ENCODE measurements at places on chromosomes 16 and 17.

GRCh38 chr17:48392857-48393256 lies 37.2 kb downstream of the SKAP1 start:
- no peak for ATAC-seq

GRCh38 chr16:49969091-49970030 lies 55.7 kb upstream of the CNEP1R1 start:
- no peak for ATAC-seq

GRCh38 chr17:34537445-34537844 lies 41.9 kb upstream of the TMEM132E start:
- ATAC-seq: no peak

GRCh38 chr16:86307514-86307903 lies 202.8 kb upstream of the FOXF1 start:
- ATAC-seq: no peak

DNA sequence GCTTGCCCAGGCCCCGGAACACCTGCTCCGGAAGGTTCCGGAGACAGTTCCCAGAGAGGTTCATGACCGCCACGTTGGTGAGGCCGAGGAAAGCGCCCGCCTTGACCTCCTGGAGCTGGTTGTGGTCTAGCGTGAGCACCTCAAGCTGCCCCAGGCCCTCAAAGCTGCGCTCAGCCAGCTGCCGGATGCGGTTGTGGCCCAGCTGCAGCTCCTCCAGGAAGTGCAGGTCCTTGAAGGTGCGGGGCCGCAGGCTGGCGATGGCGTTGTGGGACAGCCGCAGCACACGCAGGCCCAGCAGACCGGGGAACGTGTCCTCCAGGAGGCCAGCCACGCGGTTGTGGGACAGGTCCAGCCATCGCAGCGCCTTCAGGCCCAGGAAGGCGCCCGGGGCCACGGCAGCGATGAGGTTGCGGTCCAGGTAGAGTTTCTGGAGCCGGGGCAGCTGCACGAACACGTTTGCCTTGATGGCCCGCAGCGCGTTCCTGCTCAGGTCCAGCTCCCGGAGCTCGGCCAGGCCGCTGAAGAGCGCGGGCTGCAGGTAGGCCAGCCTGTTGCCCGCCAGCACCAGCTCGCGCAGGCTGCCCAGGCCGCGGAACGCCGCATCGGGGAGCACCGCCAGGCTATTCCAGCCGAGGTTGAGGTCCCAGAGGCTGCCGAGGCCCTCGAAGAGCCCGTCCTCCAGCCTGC lies 2.1 kb downstream of the IGFALS start:
- no peak for ATAC-seq

- no peak for ATAC-seq
These were observed 33.0 kb upstream of the TMC5 start for GRCh38 chr16:19384656-19385055.

- ATAC-seq: no peak
These were observed 5.4 kb upstream of the CRYBA1 start for GRCh38 chr17:29240968-29241963.

GRCh38 chr17:9557161-9557755 lies 18.4 kb downstream of the STX8 start:
- ATAC-seq: no peak

DNA sequence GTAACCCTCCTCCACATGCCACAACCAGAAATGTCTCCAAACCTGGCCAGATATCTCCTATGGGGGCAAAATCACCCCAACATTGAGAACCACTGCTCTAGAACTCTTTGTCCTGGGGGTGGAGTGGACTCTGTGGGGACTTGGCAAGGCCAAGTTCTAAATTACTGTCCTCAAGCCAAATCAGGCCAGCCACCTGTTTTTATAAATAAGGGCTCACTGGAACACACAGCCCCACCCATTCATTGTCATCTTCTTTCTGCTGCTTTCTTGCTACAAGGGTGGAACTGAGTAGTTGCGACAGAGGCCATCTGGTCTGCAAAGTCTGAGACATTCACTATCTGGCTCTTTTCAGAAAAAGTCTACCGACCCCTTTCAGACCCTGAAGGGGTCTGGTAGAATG lies 26.8 kb upstream of the TMEM220 start:
- ATAC-seq: no peak

GRCh38 chr17:20008242-20009051 lies 712 bp upstream of the SPECC1 start:
- peak; percentile 55 for ATAC-seq

- ATAC-seq: no peak
These were observed 136.7 kb upstream of the NUDT7 start for GRCh38 chr16:77585379-77586251.

DNA sequence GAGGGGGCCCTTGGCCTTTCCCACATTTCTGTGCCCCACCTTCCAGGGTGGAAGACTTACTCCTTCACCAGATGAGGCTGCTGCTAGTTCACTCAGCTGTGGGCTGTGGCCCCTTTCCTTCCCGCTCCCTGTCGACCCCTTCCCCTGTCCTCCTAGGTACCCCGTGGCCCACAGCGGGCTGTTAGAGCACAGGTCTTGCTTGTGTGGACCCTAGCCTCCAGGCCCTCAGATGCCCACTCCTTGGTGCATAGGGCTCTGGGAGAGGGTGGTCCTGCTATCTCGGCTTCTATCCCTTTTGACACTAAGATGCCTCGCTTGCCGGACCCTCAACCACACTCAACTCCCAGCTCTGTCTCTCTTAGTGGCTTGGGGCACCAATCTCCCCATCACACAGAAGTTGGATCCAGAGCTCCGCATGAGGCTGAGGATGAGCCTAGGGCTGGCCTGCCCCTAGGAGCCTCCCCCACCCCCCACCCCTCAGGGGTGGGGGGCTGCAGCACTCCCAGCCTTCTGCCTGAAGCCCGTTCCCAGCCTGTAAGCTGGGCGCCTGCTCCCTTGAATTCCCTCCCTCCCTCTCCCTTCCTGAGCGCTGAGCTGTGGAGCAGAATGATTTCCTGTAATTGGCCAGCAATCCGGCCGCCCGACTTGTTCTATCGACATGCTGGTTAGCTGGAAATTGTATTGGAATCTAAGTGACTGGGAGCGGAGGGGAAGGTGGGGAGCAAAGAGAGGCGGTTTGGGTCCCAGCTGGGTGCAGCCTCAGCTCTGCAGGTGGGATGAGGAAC lies 30.9 kb downstream of the DCAKD start:
- ATAC-seq: no peak

- ATAC-seq: no peak
These were observed 23.2 kb upstream of the C16orf74 start for GRCh38 chr16:85774136-85774535.

DNA sequence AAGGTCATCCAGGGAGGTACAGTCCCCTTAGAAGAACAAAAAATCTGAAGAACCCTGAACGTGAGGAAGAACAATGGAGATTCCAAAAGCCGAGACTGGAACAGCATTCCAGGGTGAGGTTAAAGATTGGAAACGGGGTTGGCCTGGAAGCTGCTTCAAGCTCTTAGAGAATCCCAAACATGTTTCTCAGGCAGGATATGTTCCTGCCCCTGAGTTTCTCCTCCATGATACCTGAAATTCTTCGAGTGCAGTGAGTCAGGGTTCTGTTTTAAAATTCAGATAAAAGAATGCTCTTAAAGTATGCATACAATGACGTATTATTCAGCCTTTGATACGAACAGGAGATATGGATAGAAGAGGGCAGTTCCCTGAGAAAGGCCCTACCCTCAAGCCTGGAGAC lies 293.1 kb downstream of the HS3ST3B1 start:
- no peak for ATAC-seq

DNA sequence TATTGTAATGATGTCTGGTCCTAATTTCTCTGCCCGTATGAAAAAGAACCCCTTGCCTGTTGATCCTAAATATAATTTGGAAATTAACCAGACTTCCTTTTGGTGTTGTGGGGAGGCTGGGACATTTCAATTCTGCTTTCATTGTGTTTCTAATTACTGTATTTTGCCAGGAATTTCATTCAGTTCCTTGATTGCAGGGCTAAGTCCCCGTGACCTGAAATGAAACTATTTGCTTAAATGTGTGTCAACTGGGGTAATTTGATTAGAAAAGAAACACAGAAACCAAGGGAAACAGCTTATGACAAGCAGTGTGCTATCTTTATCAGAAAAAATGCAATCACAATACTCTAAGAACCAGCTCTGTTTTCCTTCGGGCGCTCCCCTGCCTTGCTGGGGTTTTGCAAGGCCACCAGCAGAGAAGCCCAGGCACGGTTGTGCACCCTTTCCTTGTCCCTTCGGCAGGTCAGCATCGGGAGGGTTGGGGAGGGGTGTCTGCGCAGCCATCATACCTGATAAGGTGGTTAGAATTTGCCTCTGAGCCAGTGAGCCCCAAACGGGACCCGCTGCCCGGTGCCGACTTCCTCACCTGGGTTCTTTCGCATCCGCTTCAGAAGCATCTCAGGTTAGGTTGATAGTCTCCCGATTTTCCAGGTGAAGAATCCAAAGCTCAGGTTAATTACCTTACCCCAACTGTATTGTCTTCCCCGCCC lies 19.4 kb downstream of the KLHL36 start:
- no peak for ATAC-seq

DNA sequence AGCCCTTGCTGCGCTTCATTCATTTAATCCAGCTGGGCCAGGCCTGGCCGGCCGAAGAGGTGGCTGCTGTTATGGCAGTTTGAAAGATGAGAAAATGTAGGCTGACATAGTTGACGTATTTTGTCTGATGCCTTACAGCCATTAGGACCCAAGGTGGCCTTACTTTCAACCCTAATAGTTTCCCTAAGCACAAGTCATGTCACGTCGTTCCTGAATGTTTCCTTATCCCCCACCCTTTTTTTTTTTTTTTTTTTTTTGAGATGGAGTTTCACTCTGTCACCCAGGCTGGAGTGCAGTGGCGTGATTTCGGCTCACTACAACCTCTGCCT lies 307 bp upstream of the GOT2 start:
- ATAC-seq: no peak

DNA sequence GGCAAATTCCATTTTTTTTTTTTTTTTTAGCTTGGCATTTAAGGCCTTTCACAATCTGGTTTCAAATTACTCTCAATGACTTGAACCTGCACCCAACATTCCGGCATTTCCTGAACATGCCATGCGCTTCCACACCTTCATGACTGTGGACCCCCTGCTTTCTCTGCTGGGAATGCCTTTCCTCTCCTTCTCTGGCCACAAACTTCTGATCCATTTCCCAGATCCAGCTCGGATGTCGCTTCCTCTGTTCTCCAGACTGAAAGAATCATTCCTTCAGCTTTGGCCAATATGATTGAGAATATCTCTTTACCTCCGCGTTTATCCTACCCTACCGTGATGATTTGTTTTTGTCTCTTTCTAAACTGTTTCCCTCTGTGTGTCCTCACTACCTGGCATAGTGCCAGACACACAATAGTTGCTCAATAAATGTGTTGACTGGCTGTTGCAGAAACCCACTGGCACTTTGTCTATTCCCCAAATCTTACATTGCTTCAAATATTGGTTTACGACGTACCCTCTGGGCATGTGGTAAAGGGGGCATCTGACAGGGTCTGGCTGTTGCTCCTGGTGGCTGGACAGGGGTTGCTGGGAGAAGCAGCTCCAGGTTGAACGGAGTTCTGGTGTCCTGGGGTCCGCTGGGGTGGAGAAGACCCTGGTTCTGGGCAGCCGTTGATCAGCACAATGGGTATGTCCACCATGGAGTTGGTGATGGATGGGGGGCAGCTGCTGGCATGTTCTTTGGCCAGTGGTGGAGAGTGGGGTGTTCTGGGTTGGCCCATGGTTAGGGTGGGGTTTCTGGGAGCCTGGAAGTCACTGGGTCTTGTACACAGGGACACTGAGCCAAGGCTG lies 14.7 kb downstream of the TNS4 start:
- no peak for ATAC-seq

DNA sequence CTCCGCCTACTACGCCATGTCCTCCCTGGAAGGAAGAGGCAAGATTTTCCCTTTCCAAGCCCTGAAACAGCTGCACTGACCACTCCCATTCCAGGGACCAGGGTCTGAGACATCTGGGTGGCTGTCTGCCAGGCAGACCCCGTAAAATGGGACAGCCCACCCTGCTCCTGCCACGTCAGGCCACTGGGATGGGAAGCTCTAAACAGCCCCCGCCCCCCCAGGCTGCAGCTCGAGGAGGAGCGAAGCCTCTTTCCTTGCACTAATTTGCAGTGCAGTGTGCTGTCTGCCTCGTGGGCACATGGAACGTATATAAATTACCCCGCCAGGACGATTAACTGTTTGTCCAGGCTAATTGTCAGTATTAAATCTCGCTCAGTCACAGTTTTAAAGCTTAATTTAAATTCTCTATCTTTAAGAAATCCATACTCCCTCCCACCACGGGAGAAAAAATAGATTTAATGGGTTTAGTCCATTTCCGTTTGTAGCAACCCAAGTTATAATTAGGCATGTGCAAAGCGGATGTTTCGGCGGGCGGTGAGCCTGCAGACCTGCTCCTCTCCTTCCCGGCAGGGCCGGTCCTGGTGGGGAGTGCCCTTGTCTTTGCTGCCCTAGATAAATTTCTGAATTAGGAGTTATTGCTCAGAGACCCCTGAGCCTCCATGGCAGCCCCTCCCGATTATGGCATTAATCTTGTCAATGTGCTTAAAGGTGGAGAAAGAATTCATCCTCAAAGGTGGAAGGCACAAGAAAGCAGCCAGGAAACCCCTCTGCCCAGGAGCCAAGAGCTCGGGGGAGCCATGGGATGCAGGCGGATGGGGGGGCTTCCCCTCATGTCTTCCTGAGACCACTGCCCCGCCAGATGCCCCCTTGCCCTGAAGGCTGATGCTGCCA lies 268.0 kb upstream of the TNRC6C start:
- no peak for ATAC-seq

DNA sequence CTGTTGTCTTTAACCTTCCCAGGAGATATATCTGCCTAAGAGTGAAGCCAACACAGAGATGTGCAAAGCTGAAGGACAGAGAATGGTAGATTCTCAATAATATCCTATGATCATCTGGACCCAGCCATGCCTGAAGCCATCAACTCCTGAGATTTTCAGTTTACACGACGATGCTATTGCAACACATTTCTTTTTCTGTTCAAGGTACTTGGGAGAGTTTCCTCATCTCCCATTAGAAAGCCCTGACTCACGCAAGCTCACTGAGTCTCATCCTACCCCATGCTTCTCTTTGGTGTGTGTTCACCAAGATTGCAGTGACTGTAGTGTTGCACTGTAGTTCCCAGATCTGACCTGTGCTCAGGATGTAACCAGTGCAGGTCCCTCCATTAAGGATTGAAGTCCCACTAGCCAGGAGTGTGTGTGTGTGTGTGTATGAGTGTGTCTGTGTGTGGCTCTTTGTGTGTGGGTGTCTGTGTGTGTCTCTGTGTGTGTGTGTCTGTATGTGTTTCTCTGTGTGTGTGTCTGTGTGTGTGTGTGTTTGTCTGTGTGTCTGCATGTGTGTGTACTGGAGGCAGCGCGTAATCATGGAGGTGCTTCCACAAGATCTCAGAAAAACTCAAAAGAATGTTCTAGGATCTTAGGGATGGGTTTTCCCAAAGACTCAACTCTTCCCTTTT lies 15.5 kb downstream of the CES1 start:
- ATAC-seq: no peak

DNA sequence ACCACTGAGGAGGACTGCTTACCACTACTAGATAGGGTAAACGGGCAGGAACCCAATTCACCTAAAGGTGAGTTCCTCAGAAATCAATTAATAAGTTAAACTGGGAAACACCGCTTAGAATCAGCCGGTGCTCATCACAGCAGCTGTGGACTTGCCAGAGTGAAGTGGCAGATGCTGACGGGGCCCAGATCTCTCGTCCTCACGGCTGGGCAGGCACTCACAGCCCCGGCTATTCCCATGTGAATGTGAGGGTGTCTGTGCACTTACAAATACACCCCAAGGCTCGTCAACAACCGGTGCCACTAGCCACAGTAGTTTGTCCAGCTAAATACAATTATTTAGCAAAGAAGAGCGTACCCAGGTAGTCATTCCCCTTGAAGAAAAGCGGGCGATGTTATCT lies 29.7 kb downstream of the MBTPS1 start:
- ATAC-seq: no peak

All from stimulated activated memory B cell treated with anti-CD40 and anti-IgM and Interleukin-4, amounts not matched to agents 10 μg/mL and 1 μg/mL and 100 μg/mL, for 72 hours (primary cell).